ENCODE measurements at places on chromosomes 3 and 15.

DNA sequence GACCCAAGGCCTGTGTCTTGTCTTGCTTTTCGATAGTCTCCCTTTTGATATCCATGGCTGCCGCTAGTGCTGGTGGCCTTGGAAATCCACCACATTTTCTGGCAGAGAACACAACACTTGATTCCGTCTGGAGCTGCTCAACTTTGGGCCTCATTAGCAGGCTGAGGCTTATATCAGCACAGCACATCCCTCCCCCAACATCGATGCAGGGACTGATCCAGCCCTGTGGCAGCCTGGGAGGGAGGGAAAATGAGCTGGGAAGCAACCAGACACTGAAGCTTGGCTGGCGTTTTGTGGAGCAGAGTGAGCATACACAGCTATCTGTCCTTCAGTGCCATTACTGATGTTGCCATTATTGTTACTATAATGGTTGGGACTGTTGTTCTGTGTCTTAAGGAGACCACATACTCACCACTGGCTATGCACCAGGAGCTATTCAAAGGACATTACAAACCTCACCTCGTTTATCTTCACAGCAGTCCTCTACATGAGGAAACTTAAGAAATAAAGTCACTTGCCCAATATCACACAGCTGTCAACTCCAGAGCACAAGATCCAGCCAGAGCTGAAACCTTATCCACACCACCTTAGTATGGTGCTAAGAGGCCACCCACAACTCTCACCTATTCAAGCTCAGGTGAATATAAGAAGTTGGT is 102.9 kb downstream of the SUCLG2 start:
- no peak for DNase-seq

- peak; percentile 4 for DNase-seq
Observed at GRCh38 chr3:38707730-38708129, 58.2 kb upstream of the SCN5A start.

GRCh38 chr3:43856351-43856750 is 165.6 kb downstream of the ABHD5 start:
- DNase-seq = no peak

GRCh38 chr15:58472821-58473581 is 41.2 kb downstream of the LIPC start:
- peak; percentile 53 for DNase-seq

DNA sequence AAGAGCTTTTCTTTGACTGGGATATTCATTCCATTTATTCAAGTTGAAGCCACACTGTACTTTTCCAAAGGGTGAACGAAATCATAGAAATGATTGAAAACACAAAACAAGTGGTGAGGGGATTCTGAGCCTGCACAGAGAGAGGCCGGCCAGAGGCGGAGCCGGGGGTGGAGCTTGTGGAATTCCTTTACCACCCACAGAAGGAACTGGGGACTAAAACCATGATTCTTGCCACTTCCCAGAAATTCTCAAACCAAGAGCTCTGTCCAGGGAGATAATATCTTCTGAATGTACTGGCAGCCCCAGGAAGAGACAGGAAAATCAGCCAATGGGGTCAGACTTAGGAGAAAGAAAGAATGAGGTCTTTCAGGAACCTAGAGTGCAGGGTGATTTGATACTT is 20.8 kb downstream of the FBN1 start:
- no peak for DNase-seq

GRCh38 chr15:98772895-98773294 is 124.6 kb downstream of the IGF1R start:
- no peak for DNase-seq

DNA sequence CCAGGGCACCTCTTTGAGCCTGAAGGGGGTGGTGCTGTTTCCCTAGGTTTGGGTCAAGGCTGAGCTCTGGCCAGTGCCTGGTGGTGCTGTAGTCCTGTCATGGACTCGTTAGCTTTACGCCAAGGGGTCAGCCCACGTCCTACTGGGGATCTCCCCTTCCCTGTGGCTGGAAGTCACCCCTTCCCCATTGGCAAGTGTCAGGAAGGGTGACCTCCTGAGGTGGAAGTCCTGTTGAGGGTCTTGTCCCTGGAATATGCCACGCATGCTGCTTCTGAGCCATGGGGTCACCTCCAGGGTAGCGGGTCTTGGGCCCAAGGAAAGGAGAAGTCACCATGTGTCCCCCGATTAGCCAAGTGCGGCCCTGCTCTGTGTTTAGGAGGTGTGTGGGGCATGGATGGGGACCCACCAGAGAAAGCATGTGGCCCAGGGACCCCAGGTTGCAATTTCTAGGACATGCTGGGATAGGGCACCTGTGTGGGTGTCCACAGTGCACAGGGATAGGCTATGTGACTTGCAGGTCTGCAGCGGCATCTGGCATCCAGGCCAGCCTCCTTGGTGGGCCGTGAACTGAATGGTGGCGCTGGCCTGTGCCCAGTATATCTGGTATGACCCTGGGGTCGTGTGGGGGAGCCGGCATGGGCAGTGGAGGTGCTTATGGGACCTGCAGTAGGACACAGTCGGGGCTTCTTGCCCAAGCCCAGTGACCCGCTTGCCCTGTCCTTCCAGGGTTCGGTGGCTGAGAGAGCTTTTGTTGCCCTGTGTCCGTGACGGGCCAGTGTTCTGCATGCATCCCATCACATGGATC is 226.7 kb downstream of the SNRPN start:
- no peak for DNase-seq

- DNase-seq = no peak
Observed at GRCh38 chr3:111366515-111366914, 175.5 kb upstream of the CD96 start.

- DNase-seq = no peak
Observed at GRCh38 chr15:29196290-29196689, 73.3 kb downstream of the NSMCE3 start.

- DNase-seq = no peak
Observed at GRCh38 chr15:43096411-43096810, 9.4 kb downstream of the UBR1 start.

DNA sequence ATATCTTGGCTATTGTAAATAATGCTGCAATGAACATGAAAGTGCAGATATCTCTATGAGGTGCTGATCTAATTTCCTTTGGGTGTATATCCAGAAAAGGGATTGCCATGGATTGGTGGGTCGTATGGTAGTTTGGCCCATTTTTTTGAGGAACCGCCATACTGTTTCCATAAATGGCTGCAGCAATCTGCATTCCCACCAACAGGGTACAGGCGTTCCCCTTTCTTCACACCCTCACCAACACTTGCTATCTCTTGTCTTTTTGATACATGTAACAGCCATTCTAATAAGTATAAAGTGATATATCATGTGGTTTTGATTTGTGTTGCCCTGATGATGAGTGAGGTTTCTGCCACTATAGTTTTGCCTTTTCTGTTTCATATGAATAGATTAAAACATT is 146.7 kb downstream of the NR2F2 start:
- no peak for DNase-seq

- no peak for DNase-seq
Observed at GRCh38 chr15:78457101-78457500, 19.1 kb downstream of the IREB2 start.

DNA sequence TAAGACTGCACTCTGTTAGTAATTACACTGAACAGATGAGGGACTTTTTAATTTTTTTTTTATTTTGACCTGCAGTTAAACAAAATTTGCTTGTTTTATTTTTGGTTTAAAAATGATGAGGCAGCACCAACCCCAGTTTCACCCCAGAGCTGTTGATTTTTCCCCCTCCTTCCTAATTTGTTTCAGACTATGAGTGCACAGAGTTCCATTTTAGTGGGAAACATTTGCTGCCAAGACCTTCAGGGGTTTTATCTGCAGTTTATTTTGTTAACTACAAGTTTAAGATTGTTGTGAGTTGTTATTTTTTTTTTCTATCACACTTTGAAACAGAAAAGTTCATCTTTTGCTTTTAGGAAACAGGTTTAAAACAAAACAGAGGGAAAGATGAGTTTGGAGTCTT is 455.9 kb upstream of the NR2F2 start:
- DNase-seq = no peak

- DNase-seq = no peak
Observed at GRCh38 chr3:174218016-174218415, 641.1 kb upstream of the NAALADL2 start.

DNA sequence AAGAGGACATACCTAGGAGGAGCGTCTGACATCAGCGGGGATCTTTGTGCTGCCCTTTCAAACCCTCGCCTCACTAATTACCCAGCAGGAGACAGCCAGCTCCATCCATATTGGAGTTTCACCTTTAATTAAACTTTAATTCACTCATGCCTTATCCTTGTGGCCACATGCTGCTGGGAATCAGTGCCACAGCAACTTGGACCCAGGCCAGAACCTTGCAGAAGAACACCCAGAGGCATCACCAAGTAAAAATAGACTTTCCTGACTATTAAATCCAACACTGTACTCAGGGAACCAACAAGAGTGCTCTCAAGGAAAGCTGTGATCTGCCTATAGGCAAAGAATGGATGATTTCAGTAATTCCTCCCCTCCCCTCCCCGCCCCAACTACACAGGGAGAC is 23.9 kb downstream of the EIF1B start:
- no peak for DNase-seq

DNA sequence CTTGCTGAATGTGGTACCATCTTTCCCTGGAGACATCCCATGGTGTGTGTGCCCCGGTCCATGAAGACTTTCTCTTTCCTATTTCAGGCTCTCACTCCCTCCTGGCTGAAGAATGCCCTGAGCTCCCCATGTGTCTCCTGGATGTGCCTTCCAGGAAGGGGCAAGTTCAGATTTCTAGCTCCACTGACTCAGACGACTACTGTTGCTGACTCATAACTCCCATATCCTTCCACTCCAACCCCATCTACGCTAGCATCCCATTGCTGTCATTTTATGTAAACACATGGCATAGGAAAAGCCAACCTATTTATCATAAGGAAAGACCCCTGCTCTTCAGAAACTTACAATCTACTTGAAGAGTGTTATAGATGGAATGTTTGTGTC is 95.0 kb downstream of the ADCY5 start:
- no peak for DNase-seq

- no peak for DNase-seq
Observed at GRCh38 chr3:32237670-32238452, 619 bp upstream of the CMTM8 start.

DNA sequence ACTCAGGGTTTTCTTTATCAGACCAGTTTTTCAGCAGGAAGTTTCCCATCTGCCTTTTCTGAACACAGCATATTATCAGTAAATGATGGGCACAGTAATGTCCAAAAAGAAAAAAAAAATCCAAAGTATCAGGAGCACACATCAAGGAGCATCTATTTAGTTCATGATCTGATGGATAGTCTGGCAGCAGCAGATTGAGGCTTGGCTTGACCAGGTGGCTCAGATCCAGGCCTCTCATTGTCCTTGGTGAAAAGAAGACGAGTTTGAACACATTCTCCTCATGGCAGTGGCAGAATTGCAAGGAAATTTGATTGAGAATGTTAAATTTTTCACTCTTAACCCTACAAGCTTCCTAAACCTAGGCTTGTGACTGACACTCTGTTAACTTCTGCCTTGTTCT is 192.9 kb downstream of the OXSM start:
- DNase-seq = no peak

DNA sequence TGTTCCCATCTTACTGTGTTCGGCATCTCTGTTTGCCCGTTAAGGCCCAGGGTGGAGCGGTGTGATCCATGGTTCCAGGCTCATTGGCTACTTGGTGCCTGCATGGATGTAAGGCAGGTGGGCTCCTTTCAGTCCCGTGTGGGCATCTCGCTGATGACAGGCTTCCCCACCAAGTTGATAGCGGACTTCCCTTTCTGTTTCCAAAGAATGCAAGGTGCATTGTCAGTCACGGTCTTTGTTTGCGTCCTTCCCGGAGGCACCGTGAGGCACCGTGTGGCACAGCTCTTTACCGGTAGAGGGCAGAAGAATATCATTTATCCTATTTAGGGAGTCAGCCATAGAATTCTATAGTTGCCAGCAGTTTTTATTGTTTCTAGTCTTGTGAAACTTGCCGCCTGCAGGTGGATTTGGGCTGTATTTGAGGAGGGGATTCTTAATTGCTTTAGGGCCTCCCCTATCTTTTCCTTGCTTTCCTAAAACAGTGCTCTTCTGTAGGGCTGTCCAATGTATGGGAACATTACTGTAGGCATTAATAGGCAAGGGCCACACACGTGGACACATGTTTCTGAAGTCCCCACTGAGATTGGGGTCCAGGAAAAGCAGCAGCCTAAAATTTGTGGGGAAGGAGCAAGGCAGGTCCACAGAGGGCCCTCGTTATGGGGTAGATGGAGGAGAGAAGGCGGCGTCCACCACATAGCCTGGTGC is 244.1 kb downstream of the SLCO3A1 start:
- peak; percentile 43 for DNase-seq

- DNase-seq = peak; percentile 74
Observed at GRCh38 chr15:58066042-58066867, 744 bp upstream of the ALDH1A2 start.

DNA sequence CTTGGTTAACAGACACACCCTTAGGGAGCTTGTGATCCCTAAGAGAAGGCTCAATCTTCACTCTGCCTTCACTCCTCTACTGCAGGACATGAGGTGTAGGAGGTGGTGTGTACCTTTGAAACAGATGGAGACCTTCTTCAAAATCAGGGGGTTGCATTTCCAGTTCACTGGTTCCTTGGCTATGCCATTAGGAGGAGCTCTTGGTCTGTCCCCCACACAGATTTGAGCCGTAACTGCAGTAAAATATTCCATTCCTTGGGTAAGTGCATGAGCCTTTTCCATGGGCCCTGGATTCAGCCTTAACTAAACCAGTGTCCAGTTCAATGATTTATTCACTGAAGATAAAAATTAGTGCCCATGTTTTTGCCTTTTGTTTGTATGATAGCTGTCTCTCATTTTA is 144.6 kb downstream of the MCTP2 start:
- no peak for DNase-seq

DNA sequence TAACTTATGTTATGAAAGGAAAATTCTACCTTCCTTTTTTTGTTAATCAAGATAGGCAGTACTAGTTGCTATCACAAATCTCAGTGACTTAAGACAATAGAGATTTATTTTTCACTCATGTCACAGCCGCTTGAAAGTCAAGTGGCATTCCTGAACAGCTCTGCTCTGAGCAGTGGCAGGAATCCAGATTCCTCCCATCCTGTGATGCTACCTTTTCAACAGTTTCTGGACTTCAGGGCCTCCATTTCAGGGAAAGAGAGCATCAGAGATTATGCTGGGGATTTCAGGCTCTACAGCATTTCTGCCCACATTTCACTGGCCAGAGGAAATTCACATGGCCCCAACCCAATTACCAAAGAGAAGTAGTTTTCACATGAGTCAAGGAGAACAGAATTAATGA is 83.4 kb downstream of the IL1RAP start:
- no peak for DNase-seq

GRCh38 chr15:93321881-93322282 is 232.9 kb upstream of the RGMA start:
- DNase-seq = no peak

- peak; percentile 49 for DNase-seq
Observed at GRCh38 chr15:73273181-73274002, 95.4 kb downstream of the HCN4 start.

- no peak for DNase-seq
Observed at GRCh38 chr3:48879307-48879993, 19.2 kb downstream of the SLC25A20 start.

GRCh38 chr3:80978216-80978969 is 783.1 kb downstream of the GBE1 start:
- DNase-seq = no peak

DNA sequence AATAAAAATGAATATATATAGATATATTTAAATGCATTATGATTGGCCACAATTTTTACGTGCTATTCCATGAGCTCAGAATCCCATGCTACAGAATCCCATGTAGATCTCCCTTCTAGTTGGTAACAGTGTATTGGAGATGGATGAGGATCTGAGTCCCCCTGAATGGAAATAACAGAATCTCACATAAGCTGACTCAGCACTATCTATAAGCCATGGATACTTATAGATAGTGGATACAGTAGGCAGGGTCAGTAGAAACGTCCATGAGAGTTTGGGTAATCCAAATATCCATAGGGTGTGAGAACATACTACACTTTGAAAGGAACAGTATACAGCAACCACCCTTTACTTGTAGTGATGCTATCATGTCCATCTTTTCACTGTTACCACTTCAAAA is 375.4 kb downstream of the EPHA6 start:
- DNase-seq = no peak

Measured in stimulated activated naive CD8-positive, alpha-beta T cell treated with anti-CD3 and anti-CD28 coated beads, Interleukin-15, Interleukin-2, amounts not matched to agents 100 U/mL and 50 U/mL, for 24 hours (primary cell).